Coronary artery (tissue), 2 donors: ENCODE measurements at places on chromosomes 16 and 17.
A peak's percentile ranks its signal among the peaks of the same experiment; 100 is the strongest.

- DNase-seq = no peak
Measured at GRCh38 chr16:23509782-23510163, 521 bp downstream of the GGA2 start.

DNA sequence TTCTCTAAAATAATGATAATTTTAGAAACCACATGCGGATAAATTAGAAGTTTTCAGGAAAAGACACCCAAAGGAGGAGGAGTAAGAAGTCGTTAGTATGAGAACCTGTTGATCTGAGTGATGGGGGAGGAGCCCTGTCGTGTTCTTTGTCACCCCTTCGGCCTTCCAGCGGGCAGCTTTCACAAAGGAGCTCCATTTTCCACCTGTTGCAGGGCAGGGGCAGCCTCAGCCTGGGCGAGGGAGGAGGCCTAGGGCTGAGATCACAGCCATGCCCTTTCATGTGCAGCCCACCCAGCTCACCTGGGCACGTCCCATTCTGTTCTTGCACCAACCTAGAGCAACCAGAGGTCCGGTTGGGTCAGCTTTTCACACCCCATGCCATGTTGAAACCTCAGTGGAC is 5.3 kb downstream of the DUSP14 start:
- no peak for DNase-seq

GRCh38 chr17:82357394-82357793 is 1.7 kb upstream of the TEX19 start:
- no peak for DNase-seq

DNA sequence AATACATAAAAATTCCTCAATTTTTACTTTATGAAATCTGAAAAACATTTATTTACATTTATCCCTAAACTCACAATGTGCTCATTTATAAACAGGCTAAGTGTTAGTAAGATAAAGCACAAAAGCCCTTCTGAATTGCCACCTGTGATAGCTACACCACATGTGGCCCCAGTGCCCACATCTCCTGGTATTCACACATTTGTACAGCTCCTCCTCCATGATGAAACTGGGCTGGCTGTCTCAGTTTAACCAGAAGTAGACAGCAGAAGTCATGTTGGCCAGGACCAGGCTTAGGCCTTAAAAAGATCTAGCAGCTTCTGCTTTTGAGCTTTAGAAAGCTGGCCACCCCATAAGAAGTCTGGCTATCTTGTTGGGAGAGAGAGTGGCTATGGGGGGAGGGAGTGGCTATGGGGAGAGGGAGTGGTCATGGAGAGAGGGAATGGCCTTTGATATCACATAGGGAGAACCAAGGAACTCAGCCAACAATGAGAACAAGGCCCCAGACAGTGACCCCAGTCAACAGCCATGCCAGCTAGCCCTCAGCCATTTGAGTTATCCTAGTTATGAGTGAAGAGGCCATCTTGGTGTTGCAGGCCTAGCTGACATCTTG is 47.4 kb downstream of the CEP95 start:
- DNase-seq = no peak

GRCh38 chr16:87060034-87060986 is 256.9 kb downstream of the C16orf95 start:
- DNase-seq = peak; percentile 78

DNA sequence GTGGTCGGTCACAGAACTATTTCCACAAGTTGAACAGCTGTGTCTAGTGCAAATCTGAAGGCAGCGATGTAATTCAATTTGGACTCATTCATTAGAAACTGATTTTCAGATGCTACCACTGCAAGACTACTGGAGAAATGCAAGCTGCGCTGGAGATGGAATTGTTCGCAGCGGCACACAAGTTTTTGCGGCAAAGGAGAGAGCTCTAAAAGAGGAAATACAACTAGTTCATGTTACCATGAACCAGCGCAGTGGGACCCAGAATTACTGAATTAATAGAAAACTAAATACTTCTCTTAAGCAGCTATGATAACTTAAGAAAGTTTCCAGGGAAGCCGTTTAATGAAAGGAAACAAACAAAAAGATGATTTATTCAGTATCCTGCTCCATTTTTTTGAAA is 1.9 kb downstream of the CREBBP start:
- no peak for DNase-seq

DNA sequence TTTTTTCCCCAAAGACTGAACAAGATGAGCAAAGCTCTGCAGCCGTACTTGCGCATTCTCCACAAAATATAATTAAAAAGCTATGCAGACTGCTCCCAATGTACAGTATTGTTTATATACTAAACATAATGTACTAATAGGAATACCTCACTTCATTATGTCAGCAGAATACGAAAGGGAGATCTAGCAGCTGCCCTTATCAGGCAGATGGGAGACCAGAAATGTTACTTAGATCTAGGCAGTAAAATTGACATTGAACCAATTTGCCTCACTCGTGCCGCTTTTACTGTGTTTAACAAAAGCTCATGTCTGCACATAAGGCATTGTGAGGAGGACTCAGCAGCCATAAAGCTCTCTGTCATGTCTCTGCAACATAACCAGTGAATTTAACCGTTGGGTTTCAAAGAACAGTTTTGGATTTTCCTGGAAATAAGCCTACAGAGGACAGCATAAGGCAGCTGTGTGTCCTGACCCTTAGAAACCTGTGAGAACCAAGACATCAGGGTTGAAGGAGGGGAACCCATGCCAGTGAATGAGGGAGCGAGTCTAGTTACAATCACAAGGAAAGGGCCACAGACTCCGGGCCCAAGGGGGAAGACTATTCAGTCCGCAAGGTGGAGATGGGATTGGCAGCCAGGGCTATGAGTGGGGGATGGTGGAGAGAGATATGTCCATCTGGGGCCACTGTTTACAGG is 71.4 kb downstream of the GNAO1 start:
- peak; percentile 26 for DNase-seq

GRCh38 chr16:10501016-10501607 is 79.3 kb downstream of the EMP2 start:
- DNase-seq = no peak

GRCh38 chr17:39553341-39553945 is 54.3 kb downstream of the NEUROD2 start:
- no peak for DNase-seq

DNA sequence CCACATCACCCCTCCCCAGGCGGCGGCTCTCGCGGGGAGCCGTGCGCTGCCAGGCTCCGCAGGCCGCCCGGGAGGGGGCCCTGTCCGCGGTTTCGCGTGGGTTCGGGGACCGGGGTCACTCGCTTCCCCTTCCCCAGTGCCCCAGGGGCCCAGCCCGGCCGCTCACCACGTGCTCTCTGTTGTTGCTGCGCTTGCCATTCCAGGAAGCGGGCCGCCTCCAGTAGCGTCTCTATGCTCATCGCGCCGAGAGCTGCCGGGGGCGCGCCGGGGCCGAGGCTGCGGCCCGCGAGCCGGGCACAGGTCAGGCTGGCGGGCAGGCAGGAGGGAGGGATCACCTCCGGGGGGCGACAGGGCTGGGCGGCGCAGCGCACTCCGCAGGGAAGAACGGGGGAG is 390 bp downstream of the MNT start:
- no peak for DNase-seq

GRCh38 chr16:58016840-58017446 is 8.6 kb upstream of the MMP15 start:
- no peak for DNase-seq

DNA sequence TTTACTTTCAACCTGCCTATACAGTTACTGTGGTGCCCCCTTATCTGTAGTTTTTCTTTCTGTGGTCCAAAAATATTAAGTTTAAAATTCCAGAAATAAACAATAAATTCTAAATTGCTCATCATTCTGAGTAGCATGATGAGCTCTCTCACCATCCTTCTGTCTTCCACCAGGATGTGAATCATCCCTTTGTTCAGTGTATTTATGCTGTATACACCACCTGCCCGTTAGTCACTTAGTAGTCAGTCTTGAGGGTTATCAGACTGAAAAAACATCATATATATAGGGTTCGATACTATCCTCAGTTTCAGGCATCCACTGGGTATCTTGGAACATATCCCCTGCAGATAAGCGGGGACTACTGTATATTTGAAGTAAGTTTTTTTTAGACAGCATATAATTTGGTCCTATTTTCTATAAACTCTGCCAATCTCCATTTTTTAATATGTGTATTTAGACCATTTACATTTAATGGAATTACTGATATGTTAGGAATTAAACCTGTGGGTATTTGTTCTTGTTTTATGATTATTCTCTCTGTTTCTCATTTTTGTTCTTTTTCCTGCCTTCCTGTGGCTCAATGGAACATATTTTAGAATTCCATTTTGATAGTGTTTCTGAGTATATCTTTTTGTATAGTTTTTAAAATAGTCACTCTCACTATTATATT is 31.0 kb downstream of the TBX21 start:
- no peak for DNase-seq

GRCh38 chr16:2471016-2471652 is at the start of gene NTN3:
TSS of gene NTN3 (plus strand) at chr16:2471297. CDS start at chr16:2471702, 405 bp downstream.
- no peak for DNase-seq

DNA sequence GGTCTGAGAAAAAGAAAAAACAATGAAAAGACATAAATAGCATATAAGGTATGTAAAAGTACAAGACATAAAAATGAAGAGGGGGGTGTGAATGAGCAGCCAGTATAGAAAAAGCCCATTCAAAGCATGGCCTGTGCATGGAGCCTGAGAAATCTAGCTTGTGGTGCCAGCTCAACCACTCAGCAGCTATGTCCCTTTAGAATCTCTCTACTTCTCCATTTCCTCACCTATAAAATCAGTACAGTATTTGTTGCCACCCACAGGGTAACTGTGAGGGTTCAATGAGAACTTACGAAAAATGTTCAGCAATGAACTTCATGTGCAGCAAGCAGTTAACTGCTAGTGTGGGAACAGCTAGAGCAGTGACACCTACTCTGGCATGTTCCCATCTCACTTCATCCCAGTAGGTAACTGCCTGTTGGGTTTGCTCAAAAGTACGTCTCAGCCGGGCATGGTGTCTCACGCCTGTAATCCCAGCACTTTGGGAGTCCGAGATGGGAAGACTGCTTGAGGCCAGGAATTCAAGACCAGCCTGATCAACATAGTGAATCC is 15.3 kb downstream of the CYTH1 start:
- no peak for DNase-seq

DNA sequence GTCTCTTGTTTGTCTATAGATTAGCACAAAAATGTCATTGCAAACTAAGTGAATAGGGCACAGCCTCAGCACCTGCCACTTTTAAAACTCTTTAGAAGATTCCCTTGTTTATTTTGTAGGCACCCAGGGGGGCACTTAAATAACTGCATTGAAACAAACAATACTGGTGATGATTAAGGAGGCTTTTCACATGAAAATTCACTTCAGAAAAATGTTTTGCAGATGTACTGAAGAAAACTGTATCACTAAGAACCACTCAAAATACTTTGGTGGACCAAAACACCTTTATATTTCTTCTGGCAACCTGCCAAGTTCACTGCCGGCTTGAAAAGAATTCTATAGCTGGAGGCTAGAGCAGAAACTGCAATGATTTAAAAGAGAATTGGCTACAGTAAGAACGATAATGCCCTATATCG is 281.5 kb downstream of the TOX3 start:
- DNase-seq = no peak

DNA sequence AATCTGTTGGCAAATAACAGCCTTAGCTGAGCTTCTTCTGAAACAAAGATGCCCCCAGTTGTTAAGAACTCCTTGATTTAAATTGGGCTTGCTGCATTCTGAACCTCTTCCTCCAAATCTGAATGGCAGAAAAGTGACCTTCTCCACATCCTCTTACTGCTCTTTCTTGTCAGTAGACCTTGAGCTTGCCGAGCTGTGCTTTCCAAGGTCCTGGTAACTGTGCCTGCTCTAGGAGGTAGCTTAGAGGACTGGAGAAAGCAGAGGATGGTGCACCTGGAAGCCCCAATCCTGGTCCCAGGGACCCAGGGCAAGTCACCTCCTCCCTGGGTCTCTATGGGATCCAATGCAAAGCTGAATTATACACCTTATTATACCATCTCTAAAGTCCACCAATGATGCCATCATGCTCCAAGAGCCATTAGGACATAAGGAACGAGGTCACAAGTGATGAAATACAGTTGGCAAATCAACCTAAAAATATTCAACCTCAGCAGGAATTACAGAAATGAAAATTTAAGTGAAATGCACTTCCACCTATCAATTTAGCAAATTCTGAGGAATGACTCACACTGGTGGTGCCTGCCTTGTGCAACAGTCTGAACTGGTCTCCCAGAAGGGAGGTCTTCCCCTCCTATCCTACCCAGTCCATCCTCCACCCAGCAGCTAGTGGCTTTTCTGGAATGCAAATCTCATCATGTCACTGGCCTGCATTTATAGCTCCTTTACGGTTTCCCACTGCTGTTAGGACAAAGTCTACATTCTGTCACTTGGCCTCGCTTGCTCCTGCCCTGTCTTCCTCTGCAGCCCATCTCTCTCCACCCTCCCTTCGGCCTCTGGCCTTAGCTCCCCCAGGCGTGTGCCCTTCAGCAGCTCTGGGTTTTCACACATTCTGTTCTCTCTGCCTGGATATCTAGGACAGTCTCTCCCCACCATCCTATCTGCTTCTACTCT is 36.6 kb downstream of the TOM1L2 start:
- DNase-seq = no peak

DNA sequence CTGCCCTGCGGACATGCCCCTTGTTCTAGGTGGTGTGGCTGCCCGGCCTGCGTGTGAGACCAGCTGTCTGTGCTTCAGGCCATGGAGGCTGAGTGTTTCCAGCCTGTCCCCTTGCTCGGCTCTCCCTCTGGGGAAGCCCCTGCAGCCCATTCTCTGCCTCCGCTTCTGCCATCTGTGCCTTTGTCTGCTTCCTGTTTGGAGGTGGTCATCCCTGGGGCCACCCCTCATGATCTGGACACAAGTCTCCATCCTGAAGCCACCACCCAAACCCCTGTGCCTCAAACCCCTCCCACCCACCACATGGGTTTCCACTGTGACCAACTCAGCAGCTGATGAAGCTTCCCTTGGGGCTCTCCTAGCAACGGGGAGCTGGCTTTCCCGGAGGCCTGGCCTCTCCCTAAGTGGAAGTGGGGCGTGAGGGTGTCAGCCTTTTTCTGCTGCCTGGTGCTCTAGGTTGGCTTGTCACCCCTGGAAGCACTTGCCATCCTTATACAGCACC is 184.9 kb downstream of the SEC14L1 start:
- DNase-seq = no peak

- DNase-seq = no peak
Measured at GRCh38 chr17:62051053-62051452, 14.0 kb downstream of the MED13 start.

GRCh38 chr17:28412099-28412498 is 6.1 kb upstream of the SLC46A1 start:
- no peak for DNase-seq

DNA sequence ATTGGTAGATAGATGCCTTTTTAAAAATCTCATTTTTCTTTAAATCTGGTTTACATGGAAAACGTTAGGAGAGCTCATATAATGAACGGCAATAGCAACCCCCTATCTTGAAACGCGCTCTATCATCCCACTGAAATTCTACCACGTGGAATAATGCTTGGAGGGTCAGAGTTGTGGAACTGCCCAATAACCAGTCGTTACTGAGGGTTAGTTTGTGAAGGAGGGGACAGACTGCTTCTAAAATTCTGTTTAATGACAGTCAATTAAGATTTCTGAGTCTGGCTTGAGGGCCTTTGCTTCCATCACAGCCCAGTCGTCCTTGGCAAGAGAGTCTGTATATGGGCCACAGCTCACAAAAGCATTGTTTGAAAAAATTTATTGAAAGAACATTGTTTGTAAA is 482 bp downstream of the IRF8 start:
- no peak for DNase-seq
